HTR-8/SVneo (cell line): ENCODE measurements at places on chromosomes 7 and 10.

- DNase-seq = no peak
Observed at GRCh38 chr10:79502561-79503309, 9.6 kb upstream of the EIF5AL1 start.

GRCh38 chr7:45221896-45222604 lies 64.5 kb downstream of the RAMP3 start:
- DNase-seq = no peak

GRCh38 chr10:35433851-35434426 lies 97.6 kb downstream of the CCNY start:
- no peak for DNase-seq

DNA sequence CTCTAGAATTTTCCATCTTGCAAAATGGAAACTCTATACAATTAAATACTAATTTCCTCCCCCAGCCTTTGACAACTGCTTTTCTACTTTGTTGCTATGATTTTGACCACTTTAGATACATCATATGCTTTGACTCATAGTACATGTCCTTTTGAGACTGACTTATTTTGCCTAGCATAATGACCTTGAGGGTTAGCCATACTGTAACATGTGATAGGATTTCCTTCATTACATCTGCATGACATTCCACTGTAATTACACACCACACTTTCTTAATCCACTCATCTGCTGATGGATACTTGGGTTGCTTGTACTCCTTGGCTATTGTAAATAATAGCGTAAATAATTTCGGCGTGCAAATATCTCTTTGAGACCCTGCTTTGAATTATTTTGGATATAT lies 127.7 kb downstream of the JAZF1 start:
- no peak for DNase-seq

DNA sequence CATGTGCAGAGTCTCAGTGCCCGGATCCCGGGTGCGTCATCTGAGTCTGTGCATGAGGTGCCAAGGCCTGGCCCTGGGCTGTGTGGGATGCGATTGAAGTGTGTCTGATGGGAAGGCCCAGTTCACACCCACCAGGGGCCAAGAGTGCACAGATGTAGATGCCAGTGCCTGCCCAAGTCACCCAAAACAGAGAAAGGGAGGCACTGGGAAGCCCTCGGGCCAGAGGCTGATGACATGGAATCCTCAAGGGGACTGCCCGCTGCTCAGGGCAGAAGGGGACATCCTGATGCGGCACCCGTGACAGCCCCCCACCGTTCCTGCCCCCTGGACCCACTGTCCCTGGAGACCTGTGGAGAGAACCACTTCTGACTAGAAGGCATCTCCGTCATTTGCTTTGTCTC lies 72.2 kb upstream of the ZNF479 start:
- no peak for DNase-seq

DNA sequence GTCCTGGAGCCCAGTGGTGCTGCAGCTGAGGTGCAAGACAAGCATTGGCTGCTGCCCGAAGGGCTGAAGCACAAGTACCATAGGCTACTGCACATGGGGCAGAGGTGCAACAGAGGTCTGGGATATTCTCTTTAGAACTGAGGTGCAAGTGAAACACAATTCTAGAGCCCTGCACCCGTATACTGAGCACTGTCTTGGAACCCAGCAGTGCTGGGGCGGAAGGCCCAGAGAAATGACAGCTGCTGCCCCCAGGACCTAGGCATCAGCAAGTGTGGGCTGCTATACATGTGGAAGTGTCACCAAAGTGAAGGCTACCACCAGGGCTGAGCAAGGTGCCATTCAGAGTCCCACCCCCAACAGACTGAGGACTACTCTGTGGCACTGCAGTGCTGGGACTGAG lies 393.6 kb upstream of the STEAP1 start:
- DNase-seq = no peak

DNA sequence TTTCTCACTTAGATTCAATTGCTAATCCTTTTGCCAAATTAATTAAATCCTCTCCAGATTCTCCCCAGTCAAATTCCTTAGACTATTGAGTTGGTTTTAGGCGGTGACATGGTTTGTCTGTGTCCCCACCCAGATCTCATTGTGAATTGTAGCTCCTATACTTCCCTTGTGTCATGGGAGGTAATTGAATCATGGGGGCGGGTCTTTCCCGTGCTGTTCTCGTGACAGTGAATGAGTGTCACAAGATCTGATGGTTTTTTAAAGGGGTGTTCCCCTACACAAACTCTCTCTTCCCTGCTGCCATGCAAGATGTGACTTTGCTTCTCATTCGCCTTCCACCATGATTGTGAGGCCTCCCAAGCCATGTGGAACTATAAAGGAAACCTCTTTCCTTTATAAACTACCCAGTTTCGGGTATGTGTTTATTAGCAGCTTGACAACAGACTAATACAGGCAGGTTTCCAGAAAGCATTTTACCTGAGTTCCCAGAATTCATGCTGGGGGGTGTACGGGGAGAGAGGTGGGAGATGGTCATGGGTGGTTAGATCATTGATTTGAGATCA lies 44.7 kb upstream of the GARS1 start:
- DNase-seq = no peak

DNA sequence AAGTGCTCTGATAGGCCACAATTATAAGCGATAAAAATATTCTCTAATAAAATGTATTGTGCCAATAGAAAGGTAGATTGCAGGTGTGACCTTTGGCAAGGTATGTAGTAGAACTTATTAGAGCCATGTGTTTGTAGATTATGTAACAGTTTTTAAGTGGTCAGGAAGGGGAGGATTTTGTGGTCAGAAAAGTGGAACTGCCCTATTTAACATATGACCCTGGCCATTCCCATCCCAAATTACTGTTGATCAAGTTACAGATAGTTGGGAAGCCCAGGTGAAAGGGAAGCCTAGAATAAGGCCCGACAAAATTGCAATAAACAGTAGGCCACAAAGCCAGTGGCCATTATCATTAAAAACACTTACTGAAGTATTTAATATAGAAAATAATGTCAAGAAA lies 89.2 kb downstream of the SPAG6 start:
- no peak for DNase-seq

DNA sequence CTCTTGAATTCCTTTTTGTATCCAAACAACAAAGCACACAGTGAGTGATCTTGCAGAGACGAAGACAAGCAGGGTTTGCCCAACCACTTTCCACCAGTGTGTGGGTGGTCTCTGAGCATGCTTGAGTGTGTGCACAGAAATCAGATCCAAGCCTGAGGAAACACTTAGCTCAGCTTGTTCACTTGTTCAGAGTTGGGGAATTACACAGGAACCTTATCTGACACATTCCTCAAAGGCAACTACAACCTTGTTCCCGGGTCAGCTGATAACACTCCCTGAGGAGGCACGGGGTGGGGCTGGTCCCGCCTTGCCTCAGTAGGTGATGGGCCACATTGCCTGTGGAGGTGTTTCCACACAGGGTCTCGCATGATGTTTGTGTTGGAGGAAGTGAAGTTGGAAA lies 216.9 kb downstream of the DYNC1I1 start:
- DNase-seq = no peak

- DNase-seq = no peak
Observed at GRCh38 chr10:11513727-11514126, 97.7 kb downstream of the USP6NL start.
